ENCODE measurements at places on chromosomes 6 and 20. TPM values are rescaled to one million over a fixed set of nuclear protein-coding genes. Genes with fewer than 3 reads are reported as not detected.
A peak's percentile ranks its signal among the peaks of the same experiment; 100 is the strongest.

Gene POM121L2
- total RNA-seq = not detected

Gene CD40
- 34.7 TPM for total RNA-seq

Gene PLAGL1
- 86.3 TPM for total RNA-seq

Gene OR2W1
- total RNA-seq = not detected

Gene DPPA5
- not detected for total RNA-seq

Gene TRIM31
- not detected for total RNA-seq

Gene BPIFB3
- not detected for total RNA-seq

Gene ADGRF4
- not detected for total RNA-seq

Gene MAS1
- not detected for total RNA-seq

Gene REM1
- 31.0 TPM for total RNA-seq

Gene SYCP2L
- total RNA-seq = 0.32 TPM

Gene HLA-DQB1
- total RNA-seq = 3.5 TPM

DNA sequence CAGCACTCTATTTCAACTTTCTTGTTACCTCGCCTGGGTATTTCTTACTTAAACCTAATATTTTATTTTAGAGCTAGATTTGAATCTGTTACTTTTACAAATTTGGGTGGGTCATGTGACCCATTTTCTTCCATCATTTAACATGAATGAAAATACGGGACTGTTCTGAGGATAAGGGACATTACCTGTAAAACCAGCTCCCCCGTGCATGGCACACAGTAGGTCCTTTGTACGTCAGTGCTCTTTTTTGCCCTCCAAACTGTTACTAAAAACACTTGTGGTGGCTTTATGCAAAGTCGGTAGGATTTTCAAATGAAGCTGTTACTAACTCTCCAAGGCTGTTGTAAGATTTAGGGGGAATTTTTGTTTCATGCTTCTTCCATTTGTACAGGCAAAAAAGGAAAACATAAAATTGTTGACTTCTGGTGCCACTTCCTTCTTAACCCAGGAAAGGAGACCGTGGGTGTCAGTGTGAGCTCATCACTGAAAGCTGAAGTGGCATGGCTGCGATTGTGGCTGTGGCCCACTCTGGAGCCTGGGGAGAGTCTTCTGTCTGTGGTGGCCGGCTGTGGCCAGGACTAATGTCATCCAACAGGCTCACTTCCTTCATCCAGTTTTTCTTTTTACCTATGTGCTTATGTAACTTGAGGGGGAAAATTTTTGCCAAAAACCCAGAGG, 40.2 kb upstream of the PXDC1 start:
- H3K27ac ChIP-seq = no peak overlapping the region
- no peaks in the 10 kb centered on the region for H3K4me1 ChIP-seq
- no peak overlapping the region for H3K4me3 ChIP-seq
- H3K27me3 ChIP-seq = no peaks in the 10 kb centered on the region
- DNase-seq = no peak

DNA sequence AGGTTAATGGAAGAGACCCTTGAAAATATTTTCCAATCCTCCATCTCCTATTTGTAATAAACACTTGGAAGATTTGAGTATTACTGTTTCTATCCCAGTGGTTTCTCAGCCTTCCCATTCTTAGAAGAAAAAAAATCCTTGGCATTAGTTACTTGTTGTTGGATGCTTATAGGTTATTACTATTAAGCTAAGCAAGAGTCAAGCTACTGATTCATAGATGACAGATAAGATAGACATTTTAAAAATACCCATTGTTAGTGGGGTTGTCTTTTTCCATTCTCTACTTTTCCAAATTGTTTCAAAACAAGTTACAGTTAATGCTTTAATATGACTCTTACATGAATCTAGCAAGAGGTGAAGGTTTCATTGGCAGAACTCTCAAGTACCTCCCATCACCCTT, 158.5 kb downstream of the HIVEP2 start:
- H3K4me1 ChIP-seq = no peaks in the 10 kb centered on the region
- no peak for DNase-seq
- no peaks in the 10 kb centered on the region for H3K36me3 ChIP-seq
- no peak overlapping the region for H3K27ac ChIP-seq
- no peaks in the 10 kb centered on the region for H3K27me3 ChIP-seq
- H3K4me3 ChIP-seq = no peak overlapping the region

GRCh38 chr6:34350137-34350933, 42.1 kb downstream of the NUDT3 start:
- H3K27me3 ChIP-seq = no peaks in the 10 kb centered on the region
- H3K27ac ChIP-seq = no peak overlapping the region
- H3K36me3 ChIP-seq = no peaks in the 10 kb centered on the region

GRCh38 chr20:58145506-58146080, 82.9 kb downstream of the ANKRD60 start:
- peaks cover 47% of the 10 kb centered on the region for H3K4me1 ChIP-seq
- peak overlapping the region; percentile 86 for H3K27ac ChIP-seq
- no peaks in the 10 kb centered on the region for H3K27me3 ChIP-seq
- no peaks in the 10 kb centered on the region for H3K36me3 ChIP-seq
- DNase-seq = no peak

DNA sequence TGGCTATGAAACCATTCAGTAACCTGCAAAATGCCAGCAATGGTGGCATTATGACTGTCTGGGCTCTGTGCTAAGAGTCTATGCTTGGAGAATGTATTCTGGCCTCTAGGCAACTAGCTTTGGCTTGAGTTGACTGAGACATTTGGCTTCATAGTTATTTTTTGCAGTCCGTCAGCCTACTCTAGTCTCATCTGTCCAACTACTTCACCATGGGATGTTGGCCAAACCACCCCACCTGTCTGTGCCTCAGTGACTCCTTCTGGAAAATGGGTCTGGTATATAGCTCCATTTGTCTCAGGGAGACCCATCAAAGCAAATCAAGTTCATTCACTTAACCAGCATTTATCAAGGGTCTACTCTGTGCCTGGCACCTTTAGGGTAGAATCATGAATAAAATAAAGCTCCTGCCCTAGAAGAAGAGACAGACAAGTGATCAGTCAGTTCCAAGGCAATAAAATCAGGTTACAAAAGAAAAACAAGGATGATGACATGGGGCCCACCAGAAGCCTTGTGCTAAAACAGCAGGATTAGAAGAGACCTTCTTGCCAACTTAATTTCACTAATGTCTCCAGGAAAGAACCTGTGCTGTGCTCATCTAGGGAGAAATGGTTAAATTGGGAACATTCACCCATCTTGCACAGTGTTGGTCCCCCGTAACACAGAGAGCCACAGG, 102.4 kb upstream of the ARMC2 start:
- H3K36me3 ChIP-seq = no peaks in the 10 kb centered on the region
- peaks cover 13% of the 10 kb centered on the region for H3K4me1 ChIP-seq
- no peak overlapping the region for H3K4me3 ChIP-seq
- peak overlapping the region; percentile 78 for H3K27ac ChIP-seq

DNA sequence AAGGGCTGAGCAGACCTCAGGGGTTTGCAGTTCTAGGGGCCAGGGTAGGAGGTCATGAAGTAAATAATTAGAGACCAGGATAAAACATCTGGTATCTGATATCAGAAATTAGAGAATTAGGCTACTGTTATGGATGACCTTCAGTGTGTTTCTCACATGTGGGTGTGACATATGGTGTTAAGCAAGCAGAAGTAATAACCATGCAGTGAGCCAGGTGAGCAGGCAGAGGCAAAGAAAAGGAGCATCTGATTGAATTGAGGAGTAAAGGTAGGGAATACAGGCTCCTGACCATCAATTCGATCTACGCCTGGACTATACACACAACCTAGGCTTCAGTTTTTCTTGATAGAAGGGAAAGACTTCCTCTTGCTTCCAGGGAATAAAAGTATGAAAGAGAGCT, 34.7 kb upstream of the MAP3K7 start:
- no peak overlapping the region for H3K27ac ChIP-seq
- no peaks in the 10 kb centered on the region for H3K4me1 ChIP-seq
- H3K36me3 ChIP-seq = no peaks in the 10 kb centered on the region
- H3K4me3 ChIP-seq = no peak overlapping the region
- H3K27me3 ChIP-seq = no peaks in the 10 kb centered on the region

GRCh38 chr6:166751051-166751595, 124.1 kb upstream of the RPS6KA2 start:
- H3K4me3 ChIP-seq = no peak overlapping the region
- H3K27me3 ChIP-seq = no peaks in the 10 kb centered on the region

DNA sequence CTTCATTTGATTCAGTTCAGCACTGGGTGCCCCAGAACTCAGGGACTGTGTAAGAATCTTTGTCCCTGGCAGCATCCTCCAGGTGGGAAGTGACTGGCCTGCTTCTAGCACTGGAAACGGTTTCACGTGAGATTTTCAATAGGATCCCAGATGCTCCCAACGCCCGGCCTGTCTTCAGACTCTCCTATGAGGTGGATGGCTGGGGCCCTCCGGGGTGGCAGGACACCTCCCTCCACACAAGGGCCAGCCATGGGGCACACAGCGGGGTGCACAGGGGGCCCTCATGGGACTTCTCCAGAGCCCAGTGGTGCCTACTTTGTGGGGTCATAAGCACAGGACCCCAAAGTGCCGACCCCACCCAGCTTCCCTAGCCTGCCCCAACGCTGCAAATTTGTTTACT, 72.8 kb downstream of the SMOC2 start:
- H3K27me3 ChIP-seq = no peaks in the 10 kb centered on the region
- H3K27ac ChIP-seq = peak overlapping the region; percentile 30
- H3K4me1 ChIP-seq = peaks cover 7% of the 10 kb centered on the region

DNA sequence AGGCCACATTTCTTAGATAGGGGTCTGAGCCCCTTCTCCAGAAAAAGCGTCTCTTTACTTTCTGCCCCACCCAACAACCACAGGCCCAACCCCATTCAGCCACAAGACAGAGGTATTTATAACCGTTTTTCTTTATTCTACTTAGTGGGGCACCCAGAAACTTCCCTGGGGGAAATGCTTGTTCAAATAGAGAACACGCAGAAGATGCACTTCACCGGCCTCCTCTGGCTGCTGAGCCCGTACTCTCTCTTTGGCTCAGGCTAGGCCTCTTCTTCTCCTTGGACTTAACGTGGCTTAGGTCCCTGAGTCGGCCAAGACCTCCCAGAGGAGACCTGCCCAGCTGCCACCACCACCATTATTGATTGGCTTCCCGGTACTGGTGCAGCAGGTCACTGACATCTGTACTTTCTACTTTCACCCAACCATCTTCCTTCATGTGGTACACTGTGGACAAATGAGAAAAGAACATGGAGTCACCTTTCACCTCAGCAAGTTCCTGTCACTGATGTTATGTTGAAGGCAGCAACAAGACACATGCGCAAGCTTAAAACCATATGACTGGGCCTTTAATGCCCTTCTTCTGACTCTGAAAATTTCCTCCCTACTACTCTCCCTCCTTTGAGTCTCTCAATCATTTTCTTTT, 2.2 kb upstream of the TAP2 start:
- no peak for DNase-seq
- no peak overlapping the region for H3K4me3 ChIP-seq
- H3K27me3 ChIP-seq = no peaks in the 10 kb centered on the region
- peaks cover 8% of the 10 kb centered on the region for H3K36me3 ChIP-seq
- no peaks in the 10 kb centered on the region for H3K4me1 ChIP-seq
